ENCODE measurements at places on chromosomes 6 and 20.
A peak's percentile ranks its signal among the peaks of the same experiment; 100 is the strongest.

GRCh38 chr6:15953152-15953880 is 175.6 kb upstream of the MYLIP start:
- no peak for DNase-seq

DNA sequence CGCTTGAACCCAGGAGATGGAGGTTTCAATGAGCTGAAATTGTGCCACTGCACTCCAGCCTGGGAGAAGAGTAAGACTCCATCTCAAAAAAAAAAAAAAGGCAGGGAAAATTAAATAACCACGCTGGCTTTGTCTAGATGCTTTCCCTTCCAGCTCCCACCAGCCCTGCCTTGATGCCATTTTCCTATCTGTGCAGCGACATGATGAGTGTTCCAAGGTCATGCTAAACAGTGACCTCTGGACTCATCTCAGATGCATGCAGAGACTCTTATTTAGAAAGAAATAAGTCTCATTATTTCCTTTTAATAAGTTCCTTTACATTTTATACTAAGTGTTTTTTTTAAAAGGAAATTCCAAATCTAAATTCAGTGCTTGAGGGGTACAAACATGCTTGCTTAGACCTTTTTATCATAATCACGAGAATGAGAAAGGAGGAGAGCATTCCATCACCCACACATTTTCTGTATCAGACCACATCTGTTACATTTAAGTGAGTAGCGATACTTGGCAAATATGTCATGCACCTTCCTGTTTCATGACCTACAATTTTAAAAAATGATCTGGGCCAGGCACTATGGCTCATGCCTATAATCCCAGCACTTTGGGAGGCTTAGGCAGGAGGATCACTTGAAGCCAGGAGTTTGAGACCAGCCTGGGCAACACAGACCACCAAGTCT is 101.1 kb upstream of the RREB1 start:
- DNase-seq: no peak

DNA sequence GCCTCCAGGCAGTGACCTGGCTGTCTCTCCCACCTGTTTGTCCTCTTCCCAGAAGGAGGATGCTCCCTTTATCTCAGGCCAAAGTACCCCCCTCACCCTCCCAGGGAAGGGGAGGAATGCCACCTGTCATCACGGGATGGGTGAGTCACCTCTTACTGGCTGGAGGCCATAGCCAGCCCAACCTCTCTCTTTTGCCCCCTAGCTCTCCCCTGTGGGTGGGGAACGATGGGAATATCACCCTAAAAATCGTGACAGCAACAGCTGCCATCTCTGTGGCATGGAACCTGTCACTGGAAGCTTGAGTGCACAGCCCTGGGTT is 137.5 kb upstream of the PTPN1 start:
- DNase-seq: no peak

DNA sequence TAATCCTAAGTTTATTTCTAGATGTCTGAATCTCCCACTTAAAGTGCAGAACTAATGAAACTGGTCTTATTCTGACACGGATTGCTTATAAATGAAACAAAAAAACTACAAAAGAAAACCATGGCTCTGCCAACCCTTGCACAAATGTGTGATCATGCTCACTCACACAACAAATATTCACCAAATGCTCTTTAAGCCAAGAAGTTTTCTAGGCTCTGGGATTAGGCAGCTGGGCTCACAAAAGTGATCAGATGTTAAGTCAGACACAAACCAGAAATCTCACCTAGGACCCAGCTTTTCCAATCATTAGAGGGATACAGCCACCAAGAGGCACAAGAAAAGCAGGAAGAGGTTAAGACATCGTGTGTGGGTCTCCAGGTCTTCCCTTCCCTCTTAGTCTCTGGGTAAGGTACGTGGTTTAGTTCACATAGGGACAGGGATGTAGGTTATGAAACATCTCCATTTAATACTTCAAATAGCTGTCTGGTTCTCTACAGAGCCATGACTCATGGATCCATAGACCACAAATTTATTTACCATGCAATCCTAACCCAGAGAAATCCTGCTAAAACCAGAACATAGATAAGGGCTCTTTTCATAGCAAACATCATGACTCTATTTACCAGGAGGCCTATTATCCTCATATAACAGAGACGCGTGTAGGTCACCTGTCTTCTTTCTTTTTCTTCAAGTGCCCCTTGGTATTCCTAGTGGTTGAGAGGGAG is 165.2 kb downstream of the WDR27 start:
- peak; percentile 53 for DNase-seq

DNA sequence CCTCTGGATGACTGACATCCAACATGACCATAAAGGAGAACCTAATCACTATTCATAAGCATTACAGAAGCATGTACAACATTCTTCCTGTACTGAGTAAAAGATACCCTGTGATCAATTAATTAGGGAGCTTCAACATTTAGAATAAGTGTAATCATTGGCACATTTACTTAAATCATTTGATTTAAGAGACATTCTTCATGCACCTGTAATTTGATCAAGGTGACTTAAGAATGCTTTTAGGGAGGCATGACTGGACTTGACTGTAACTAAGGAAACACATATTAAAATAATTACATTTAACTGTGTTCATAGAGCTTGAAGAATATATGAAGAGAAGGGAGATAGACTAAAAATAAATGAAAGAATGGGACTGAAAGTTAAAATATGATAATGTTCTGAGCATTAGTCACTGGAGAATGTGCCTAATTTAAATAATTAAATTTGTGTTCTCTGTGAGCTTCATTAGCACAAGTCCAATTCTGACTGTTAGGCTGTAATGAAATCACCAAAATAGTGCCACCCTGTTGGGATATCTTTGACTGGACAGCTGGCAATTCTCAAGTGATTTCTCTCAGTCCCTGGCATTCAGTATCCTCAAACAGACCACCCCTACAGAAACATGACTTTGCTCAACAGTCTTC is 295.5 kb upstream of the ADGRB3 start:
- DNase-seq: no peak

GRCh38 chr20:53321596-53321995 is 272.0 kb downstream of the ZNF217 start:
- DNase-seq: no peak

GRCh38 chr6:91575032-91575431 is 988.2 kb upstream of the MAP3K7 start:
- no peak for DNase-seq

DNA sequence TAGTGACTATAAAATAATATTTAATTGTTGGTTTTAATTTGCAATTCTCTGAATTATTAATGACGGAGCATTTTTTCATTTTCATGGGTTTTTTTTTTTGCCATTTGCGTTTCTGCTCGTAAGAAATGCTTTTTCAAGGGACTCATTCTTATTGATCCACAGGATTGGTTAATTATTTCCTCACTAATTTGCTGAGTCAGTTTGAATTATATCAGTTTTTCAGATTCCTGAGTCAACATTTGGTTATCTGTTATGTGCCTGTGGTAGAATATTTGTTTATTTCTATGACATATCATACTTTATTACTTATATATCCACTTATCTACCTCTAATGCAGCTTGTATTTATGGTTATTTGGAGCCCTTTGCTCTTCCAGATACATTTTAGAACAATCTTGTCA is 257.0 kb upstream of the BTBD3 start:
- DNase-seq: no peak

DNA sequence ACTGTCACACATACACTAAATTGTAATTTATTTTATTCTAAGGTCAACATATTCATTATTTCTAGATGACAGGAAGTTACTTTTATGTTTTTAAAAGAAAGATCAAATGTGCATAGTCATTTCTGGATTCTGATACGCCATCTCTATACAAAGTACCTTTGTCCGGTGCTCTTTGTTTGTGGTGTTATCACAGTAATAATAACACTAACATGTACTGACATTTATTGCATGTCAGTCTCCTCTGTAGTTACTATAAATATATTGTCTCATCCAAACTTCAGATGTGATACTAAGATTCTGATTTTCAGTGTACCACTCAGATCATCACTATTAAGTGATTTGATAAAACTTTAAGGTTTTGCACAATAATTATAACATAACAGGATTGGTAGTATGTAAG is 90.3 kb upstream of the TPD52L1 start:
- no peak for DNase-seq

GRCh38 chr6:6785163-6785521 is 196.6 kb downstream of the LY86 start:
- no peak for DNase-seq

DNA sequence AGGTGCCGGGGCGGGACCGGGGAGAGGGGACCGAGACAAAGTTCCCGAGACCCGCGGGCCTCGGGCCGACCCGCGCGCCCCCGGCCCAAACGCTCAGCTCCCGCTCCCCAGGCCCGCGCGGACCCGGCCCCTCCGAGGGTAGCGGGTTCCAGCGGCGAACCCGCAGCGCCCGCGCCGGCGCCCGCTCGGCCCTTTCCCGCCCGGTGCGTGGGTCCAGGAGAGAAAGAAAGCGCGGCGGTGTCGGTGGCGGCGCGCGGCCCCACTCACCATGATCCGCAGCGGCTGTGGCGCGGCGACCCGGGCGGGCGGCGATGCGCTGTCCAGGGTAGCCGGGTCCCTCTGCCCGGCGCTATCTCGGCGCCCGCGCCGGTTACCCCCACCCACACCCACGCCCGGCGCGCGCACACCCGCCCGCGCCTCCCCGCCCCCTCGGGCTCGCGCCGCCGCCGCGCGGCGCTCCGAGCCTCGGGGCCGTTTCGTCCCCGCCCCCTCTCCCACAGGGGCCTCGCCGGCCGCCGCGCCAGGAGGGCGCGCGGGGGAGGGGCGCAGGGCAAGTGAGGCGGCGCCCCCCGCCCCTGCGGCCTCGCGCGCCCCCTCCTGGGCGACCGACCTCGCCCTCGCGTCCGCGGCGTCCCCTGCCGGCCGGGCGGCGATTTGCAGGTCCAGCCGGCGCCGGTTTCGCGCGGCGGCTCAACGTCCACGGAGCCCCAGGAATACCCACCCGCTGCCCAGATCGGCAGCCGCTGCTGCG is at the start of gene ELOVL2:
Gene ELOVL2, minus strand, starts transcription at position 345 of the 751 bp plus-strand sequence. Its CDS starts 75 bp downstream, at position 270.
- DNase-seq: no peak

DNA sequence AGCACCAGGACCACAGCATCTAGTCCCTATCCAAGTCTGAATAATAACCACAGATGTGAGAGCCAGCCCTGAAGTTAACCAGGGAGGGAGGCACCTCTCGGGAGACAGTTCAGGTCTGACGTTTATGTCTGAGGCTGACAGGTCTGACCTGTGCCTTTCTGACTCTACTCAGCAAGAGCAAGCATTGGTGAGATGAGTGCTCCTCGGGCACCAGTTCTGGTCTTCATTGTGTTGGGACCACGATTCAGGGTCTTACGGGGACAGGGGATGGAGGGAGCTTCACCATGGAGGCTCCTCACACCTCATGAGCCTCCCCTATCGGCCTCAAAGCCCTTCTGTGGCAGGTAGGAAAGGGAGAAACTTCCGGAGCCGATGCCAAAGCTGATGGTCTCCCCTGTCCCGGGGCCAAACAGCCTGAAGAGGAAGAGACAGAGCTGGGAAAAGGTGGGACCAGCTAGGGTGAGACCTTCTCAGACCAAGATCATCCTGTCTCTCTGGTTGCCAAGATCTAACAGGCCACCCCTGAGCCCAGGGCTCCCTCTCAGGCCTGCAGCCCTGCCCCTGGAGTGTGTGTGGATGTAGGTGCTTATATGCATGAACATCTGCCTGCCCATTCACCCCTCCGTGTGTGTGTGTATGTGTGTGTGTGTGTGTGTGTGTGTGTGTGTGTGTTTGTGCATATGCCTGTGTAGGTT is 170.5 kb downstream of the VEGFA start:
- DNase-seq: no peak

DNA sequence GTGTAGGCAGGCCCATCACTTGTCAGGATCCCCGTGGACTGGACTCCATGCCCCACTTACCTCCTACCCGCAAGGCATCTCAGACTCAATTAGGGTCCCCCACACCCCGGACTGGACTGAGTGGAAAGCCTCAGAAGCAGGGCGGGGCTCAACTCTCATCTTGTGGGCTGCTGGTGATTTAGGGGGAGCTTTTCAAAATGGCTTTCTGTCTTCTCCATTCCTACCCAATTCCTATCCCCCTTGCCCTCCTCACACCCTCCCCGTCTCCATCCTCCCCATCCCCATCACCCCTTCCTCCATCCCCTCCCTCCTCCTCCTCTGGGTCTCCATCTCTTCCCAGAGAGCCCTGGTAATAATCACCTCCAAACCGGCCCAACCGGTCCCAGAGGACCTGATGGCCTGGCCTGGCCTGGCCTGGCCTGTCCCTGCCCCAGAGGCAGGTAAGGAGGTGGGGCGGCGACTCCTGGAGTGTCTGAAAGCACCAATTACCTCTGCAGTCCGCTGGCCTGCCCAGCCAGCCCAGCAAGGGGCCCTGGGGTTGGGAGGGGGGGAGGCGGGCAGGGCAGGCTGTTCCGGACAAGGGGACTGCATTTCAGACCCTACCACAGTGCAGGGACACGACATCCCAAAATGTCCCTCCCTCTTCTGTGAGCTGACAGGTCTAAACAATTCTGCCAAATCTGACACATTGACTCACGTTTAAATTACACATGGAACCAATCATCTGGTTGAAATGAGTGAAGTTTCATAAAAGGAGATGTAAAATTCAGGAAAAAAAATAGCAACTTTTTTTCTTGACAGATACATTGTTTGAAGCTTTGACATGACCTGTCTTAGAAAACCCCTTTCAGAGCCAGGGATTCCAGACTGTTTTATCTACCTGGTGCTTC is 24.8 kb downstream of the MAFB start:
- no peak for DNase-seq

DNA sequence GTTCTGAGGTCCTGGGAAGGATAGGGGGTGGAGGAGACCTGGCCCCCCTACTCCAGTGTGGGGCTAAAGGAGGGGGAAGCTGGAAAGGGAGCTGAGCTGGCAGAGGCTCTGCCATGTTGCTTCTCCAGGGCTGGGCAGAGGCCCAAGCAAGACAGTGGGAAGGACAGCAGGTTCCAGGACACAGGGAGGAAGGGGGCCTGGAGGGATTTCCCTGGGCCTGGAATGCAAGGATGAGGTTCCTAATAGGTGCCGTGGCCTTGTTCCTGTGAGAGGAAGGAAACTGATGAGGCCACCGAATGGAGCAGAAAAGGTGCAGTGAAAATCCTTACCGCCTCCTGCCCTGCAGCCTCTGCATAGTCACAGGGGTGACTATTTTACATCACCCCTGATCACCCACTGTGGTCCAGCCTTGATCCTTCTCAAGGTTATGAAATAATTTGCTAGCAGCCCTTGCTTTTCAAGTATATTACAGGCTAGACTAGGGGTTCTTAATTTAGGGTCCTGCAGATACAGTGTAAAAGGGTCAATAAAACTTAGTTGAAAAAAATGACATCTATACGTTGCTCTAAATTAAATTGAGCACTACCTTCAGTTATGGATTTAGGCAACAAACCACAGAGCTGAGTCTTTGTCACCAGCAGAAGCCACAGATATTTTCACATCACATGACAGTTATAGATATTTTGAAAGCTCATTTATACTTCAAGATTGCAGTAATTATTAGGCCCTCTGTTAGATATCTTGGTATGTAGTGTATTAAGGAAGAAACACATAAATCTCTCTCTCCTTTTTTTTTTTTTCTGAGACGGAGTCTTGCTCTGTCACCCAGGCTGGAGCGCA is 45.7 kb upstream of the RNF24 start:
- no peak for DNase-seq

DNA sequence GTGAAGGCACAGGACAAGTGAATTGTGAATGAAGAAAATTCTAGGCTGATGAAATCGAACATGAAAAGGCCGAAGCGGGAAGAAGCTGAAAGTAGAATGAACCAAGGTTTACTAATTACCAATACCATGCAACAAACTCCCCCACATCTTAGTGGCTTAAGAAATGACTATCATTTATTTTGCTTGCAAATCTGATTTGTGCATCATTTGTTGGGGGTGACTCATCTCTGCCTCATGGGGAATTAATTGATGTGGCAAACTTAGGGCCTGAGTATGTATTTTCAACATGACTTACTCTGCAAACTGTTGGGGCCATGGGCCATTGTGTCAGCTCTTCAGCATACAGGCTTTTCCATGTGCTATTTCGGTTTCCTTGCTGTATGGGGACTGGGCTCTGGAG is 26.8 kb downstream of the PPP1R14C start:
- DNase-seq: no peak

- DNase-seq: no peak
Measured at GRCh38 chr20:21272279-21272678, 30.9 kb upstream of the XRN2 start.

All from AG04450 (cell line).